ENCODE measurements at places on chromosomes 12 and 14.
A peak's percentile ranks its signal among the peaks of the same experiment; 100 is the strongest.

DNA sequence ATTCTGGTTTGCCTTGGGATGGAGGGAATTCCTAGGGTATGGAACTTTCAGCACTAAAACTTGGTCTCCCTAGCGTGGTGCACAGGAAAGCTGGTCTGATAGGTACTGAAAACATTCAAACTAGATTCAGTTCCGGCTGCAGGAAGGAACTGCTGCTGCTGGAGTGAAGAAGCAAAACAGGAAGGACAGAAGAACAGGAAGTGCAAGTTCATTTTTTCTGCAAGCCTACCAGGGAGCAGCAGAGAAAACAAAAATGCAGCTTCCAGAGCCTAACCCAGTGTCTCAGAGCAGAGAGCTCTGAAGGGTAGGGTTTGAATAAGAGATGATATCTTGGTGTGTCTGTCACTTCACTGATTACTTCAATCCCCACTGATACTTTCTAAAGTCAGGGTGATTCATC lies 165.2 kb downstream of the VRK1 start:
- DNase-seq = no peak

GRCh38 chr14:64556526-64556925 lies 6.8 kb downstream of the PPP1R36 start:
- DNase-seq = no peak

GRCh38 chr12:128843538-128843937 lies 9.7 kb upstream of the GLT1D1 start:
- no peak for DNase-seq

DNA sequence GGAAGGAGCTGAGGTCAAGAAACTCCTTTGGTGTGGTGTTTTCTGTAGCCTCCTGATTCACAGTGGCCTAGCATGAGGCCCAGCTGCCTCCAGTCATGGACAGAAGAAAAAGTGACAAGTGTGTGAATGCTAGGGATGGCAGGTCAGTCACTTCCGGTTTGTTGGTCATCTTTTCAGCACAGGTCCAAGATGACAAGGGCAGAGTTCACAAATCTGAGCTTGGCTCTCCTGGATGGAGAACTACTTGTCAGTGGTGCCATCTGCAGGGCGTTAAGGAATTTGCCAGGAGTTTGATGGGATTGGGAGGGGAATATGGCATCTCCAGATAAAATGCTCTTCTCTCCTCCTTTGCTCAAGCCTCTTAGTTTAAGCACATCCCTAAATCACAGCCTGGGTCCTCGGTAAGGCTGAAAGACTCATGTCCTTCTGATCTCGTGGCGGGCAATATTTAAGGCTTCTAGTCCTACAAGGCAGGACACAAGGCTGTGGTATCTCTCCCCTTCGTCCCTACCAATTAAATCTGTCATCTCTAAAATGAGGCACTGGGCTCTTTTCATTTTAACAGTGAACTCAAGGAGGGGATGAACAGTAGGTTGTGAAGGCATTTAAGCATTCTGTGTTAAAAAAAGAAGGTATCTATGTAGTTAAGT lies 10.0 kb downstream of the TUBA1B start:
- no peak for DNase-seq

GRCh38 chr12:97560786-97561618 lies 98.4 kb downstream of the RMST start:
- no peak for DNase-seq

DNA sequence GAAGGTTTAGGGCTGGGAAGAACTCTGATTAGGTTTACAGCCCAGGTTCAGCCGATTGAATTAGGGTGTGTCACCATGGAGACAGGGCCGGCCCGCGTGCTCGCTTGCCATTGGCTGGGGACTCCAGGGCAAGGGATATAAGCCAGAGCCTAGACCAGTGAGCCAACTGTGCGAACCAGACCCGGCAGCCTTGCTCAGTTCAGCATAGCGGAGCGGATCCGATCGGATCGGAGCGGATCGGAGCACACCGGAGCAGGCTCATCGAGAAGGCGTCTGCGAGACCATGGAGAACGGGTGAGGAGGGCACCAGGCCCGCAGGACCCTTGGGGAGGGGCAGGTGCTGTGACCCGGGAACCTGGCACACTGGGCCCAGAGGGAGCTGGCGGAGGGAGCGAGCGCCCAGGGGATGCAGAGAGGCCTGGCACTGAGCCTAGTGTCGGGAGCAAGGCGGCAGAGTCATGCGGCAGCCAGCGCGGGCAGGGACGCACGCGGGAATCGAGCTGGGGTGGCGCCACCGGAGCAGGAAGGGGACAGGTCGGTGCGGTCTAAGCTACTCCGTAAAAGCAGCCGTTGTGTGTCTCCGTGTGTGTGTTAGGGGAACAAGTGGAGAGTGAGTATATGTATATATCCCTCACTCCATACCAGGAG lies at the start of gene PNP:
TSS of gene PNP (plus strand) at position 165 of the 648 bp plus-strand sequence. CDS start at position 284, 119 bp downstream.
- DNase-seq = peak; percentile 74

Data from stimulated activated CD4-positive, alpha-beta T cell treated with anti-CD3 and anti-CD28 coated beads, Interleukin-15, amount 100 ng/mL, for 1 hour (primary cell).